Stimulated activated CD8-positive, alpha-beta memory T cell treated with anti-CD3 and anti-CD28 coated beads, Interleukin-15, amount 100 ng/mL, for 24 hours (primary cell): ENCODE measurements at places on chromosomes 3 and 15.

DNA sequence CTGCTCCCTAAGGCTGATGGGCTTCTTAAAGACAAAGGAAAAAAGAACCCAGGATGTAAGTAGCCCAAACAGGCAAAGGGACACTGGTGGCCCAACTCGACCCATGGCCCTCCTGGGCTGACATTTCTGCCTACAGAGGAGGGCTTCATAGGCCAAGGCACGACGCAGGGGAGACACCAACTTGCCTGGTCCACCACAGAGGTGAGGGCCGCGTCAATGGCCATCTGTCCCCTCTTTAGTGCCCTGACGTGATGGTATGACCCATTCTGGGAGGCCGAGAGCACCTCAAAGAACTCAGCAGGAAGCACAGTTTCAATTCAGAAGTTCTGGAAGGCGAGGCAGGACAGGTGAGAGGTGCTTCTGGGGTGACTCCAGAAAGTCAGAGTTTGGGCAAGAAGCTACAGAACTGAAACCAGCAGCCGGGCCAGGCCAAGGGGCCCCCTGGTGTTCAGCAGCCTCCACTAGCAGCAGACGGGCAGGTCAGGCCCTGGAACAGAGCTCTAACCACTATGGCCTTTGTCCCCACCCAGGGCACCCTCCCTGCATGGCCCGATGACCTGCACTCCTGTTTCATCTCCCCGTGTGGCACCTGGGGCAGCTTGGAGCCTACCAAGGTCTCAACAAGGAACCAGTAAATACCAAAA, 45.1 kb downstream of the HMCES start:
- DNase-seq = no peak

DNA sequence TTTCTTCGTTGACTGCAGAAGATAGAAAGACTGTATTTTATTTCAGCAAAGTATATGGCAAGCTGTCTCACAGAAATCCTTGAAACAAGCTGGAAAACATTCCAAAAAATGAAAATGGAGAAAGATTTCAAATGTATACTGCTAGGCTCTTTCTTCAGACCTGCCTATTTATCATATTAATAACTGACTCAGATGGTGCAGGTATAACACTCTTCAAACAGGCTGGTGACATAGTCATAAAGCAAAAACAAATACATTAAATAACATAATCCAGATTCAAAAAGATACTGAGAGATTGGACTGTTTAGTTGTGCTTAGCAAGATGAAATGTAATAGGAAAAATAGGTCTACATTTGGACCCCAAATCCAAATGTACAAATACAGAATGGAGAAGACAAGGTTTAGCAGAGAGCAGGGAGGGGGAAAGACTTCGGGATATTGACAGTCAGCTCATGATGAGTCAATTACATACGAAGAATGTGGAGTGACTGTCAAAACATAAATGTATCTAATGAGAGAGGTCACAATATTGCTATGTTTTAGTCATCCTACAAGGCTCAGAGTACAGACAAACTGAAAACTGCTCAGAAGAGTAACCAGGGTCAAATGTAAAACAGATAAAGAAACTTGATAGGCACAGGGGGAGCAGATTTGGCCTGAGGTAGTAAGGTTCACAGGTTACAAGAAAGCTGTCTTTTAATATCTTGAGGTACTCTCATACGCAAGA, 88.7 kb downstream of the DMXL2 start:
- no peak for DNase-seq

DNA sequence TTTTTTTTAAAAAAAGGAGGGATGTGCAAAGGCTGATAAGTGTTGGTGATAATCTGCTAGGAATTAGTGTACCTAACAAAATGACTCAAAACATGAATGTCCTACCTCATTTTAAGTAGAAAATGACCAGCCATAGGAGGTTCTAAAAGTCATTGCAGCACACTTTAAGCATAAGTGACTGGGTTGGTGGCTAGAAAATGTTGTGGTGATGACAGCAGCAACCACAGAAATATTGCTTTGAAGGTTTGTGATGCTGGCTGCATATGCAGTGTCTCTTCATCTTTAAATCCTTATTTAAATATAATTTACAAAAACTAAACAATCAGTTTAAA, 55.2 kb downstream of the CMSS1 start:
- no peak for DNase-seq

DNA sequence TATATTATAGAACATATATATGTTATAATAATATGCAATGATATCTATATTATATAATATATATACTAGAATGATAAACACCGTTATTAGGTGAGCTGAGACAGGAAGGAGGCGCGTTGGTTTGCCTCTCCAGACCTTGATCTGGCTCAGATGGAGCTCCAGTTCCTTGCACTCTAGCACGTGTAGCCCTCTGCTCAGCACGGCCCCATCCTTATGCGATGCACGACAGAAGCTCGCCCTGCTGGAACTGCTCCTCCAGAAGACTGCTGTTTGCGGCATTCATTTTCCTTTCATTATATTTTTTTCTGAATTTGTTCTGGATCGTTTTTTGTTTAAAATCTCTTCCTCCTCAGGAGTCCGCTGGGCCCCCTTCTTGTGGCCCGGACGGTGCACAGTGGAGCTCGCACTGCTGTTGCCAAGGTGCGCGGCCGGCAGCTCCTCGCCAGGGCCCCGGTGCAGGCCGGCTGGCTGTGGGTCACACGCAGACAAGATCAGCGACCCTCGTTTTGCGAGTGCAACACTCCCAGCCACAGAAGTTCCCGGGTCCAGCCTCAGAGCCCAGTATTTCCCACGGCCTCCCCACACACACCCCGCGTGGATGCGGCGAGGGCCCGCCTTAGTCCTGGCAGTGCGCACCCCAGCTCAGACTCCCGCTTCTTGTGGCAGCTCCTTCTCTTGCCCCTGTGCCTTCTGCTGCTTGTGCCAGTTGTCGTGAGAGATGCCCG, 112.2 kb downstream of the CHL1 start:
- DNase-seq = no peak

- DNase-seq = no peak
Observed at GRCh38 chr3:8964436-8965370, 1.4 kb upstream of the RAD18 start.

DNA sequence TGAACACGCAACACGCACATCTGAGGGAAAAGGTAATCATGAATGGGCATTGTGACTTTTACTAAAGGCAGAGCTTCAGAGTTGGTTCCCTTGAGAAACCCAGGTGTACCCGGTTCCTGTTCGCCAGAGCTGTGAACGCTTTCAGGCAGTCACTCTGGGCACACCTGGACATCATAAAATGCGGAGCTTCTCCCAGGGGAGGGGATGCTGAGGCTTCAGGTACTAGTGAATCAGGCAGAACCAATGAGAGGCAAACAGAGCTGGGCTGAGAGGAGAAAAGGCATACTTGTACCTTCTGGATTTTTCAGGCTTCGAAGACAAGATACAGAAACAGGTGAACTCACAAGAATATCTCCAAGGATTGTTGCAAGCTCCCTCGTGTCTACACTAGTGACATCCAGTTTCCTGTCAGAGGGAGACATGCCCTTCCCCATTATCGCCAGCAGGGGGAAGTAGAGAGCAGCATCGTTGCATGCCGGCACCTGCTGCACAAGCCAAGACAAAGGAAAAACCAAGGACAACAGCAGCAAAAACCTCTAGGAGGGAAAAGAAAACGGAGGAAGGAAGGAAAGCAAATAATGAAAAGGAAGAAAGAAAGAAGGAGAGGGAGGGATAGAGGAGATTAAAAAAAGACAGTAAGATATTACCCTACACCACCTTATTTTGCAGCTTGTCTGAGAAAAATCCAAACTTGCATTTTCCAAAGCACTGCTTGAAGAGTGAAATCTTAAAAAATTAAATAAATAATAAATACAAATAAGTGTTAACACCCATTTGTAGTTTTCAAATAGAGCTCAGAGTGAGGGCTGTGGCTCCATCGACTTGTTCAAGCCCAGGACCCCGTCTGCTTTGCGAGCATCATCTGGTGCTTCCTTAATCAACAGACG, 2.0 kb downstream of the AHSG start:
- DNase-seq = peak; percentile 39

DNA sequence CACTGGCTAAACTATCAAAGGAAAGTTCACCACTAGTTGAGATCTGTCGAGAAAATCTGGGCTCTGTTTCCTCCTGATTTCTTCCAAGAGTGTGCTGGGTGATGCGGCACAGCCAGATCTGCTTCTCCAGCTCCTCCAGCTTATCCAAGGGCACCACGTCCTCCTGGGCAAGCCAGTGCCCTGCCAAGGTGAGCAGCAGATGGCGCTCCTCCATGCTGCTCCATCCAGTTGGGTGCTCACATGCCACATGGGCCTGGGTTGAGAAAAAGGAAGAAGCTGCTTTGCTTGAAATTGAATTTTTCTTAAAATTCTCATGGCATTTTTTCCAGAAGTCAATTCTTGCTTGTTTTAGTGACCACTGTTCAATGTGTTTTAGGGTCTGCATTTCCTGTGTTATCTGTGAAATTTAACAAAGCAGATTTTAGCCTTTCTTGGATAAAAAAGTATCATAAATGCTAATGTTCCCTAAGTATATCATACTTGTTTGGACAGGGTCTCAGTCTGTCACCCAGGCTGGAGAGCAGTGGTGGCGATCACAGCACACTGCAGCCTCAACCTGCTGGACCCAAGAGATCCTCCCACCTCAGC, 47.3 kb downstream of the EIF3J start:
- DNase-seq = no peak

- DNase-seq = no peak
Observed at GRCh38 chr3:46470831-46471230, 6.1 kb upstream of the LTF start.

DNA sequence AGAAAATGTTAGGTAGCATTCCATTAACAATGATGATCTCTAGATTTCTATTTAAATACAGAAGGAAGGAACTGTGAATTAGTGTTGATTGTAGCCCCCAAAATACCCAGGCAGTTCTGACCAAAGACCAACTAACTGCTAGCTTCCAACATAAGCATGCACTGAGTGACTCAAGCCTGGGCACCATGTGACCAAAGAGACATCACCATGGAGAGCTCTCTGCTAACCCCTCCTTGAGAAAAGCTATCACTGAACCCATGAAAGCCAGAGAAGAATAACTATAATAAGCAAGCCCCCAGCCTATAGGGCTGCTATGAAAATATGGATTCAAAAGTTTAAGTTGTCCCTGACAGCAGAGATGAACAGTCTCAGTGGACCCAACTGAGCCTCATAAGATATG, 310.2 kb downstream of the ULK4 start:
- no peak for DNase-seq

- DNase-seq = no peak
Observed at GRCh38 chr3:129357616-129358015, 70.8 kb downstream of the EFCAB12 start.

GRCh38 chr3:116018646-116019045, 395.3 kb downstream of the GAP43 start:
- DNase-seq = no peak

GRCh38 chr3:141594357-141594756, 107.5 kb downstream of the RASA2 start:
- no peak for DNase-seq

- no peak for DNase-seq
Observed at GRCh38 chr15:60419753-60420152, 22.0 kb upstream of the ANXA2 start.

- DNase-seq = no peak
Observed at GRCh38 chr15:91555312-91555711, 298.2 kb upstream of the SLCO3A1 start.

DNA sequence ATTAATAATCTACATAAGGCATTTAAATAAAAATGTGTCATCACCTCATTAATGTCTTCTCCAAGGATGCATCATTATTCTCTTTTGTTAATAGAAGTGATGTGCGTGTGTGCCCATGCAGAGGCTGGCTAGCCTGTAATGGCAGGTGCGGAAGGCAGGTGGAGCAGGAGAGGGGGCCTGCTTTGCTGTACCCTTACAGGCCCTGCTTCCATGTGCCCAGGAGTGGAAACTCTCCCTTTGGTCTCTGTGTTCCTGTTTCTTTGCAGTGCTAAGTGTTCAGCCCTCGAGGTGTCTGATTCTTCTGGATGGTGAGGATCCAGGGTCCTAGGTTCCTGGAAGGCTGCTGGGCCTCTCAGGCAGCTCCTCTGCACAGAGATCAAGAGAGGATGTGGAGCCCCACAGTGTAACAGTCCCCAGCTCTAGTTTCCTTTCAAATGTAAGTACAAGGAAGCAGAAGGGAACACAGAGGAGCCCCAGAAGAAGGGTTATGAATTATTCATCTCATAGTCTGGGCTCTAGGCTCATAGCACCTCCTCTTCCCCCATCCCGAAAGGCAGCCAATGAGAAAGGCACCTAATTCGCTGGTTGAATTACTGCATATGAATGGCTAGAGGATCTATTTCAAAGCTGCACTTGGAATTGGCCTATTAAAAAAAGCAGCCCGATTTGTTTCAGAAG, 39.2 kb upstream of the AGBL1 start:
- no peak for DNase-seq

DNA sequence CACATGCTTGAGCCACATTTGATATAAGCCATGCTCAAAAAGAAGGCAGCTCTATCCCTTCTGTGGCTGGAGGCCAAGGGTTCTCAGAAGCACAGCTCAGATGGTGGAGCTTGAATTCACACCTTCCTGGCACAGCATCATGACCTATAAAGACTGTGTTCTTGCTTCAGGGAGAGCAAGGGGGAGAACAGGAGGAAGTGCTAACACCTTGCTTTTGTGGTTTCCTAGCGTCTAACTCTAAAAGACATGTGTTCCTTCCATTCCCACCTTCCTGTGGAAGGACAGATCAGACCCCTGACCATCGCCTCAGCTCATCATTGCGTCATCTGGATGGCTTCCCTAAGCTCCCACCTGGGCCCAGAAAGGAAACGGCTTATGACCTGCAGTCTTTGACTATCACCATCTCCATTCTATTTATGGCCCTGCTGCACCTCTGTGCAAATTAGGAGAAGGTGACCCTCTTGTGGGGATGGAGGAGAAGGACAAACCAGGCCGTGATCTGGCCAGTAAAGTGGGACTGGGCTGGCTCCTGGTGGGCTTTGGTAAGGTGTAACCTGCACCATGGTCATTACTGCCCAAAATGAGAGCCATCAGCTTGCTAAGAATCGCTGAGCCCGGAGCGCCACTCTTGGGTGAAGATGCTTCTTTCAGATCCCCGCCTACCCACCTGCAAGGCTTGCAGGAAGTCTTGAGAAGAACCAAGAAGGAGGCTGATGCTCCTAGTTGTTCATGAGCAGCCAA, 128.5 kb downstream of the SERPINI1 start:
- no peak for DNase-seq

DNA sequence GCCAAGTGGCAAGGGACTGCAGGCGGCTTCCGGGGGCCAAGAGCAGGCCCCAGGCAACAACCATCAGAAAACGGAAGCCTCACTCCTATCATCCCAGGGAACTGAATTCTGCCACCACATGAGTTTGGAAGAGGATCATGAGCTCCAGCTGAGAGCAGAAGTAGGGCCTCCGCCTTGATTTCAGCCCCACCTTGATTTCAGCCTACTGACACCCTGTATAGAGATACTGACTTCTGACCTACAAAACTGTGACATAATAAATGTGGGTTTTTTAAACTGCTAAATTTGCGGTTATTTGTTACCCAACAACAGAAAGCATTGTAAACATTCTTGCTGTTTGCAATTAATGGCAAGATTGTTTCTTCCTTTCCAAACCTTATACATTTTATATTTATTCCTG, 21.6 kb upstream of the RARRES1 start:
- DNase-seq = no peak

GRCh38 chr3:52238193-52238760, 681 bp downstream of the TWF2 start:
- no peak for DNase-seq

- no peak for DNase-seq
Observed at GRCh38 chr3:20079621-20080020, 39.4 kb downstream of the KAT2B start.
